ENCODE measurements at places on chromosomes 3 and 15. TPM values are rescaled to one million over a fixed set of nuclear protein-coding genes. Genes with fewer than 3 reads are reported as not detected.

The BLM gene
- 12.6 TPM for total RNA-seq

The KCNH8 gene
- total RNA-seq: not detected

The STX19 gene
- total RNA-seq: not detected

The LRRC34 gene
- not detected for total RNA-seq

The CHRNA7 gene
- total RNA-seq: 3.1 TPM

The CAMK2N2 gene
- 0.75 TPM for total RNA-seq

The REC114 gene
- not detected for total RNA-seq
